ENCODE measurements at places on chromosomes 16 and 17. TPM values are rescaled to one million over a fixed set of nuclear protein-coding genes. Genes with fewer than 3 reads are reported as not detected.

MT4 gene
- total RNA-seq = not detected

ATP6V0C gene
- total RNA-seq = 35.9 TPM

ZNF75A gene
- 51.2 TPM for total RNA-seq

FBXW10 gene
- 0.88 TPM for total RNA-seq

DNA sequence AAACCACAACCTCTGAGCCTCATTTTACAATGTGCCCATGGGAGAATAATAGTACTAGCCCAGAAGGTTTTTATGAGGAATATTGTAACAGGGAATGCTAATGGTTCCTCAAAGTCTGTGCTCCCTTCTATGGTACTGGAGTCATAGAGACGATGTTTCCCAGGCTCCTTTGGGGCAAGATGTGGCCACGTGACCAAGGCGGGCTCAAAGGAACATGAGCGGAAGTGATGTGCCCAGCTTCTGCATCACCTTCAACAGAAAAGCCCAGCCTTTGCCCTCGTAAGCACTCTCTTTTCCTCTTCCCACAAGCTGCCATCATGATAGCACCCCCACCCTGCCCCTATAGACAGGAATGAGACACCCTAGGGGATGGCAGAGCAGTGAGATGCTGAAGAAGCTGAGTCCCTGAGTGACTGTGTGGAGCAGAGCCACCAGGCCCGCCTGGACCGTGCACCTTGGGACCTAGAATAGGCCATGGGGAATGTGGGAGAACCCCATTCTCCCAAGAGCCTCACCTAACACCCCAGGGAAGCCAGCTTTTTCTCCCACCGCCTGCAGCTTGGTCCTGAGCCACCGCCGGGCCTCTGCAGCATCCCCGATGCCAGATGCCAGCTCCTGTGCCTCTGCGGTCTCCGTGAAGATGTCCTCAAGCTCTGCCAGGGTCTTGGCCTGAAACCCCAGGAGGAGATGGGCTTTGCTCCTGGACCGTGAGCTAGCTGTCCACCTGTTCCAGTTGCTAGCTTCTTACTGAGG is 22.2 kb upstream of the PIK3R6 start:
- DNase-seq = no peak

GRCh38 chr17:21523497-21524210 is 147.5 kb downstream of the KCNJ12 start:
- DNase-seq = no peak

DNA sequence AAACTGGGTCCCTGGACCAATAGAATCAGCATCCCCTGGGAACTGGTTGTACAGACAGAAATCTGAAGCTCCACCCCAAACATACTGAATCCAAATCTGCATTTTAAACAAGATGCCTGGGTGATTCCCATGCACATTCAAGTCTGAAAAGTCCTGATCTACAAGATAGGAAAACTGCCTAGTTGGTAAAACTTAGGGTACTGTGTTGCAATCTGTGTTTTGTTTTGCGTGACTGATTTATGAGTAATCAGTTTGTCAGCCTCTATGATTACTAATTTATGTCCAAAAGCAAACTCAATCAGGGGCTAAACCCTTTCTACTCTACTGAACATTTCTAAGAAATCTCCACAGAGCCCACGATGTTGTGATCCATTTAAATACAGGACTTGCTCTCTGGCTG is 103.8 kb downstream of the YPEL2 start:
- no peak for DNase-seq

DNA sequence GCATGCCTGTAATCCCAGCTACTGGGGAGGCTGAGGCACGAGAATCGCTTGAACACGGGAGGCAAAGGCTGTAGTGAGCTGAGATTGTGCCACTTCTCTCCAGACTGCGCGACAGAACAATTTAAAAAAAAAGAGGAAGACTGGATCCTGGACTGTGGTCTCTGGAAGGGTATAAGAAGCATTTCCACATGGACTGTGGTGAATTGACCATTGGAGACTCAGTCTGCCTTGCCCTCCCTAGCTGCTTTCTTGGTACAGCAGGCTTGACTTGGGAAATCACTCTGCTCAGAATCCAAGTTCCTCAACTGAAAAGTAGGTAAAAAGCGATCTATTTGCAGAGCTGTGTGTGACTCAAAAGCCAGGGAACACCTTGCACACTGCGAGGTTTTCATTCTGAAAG is 1.0 kb upstream of the MGRN1 start:
- DNase-seq = no peak

- DNase-seq = no peak
These were observed 97.7 kb downstream of the GSG1L start for GRCh38 chr16:27965801-27966200.

DNA sequence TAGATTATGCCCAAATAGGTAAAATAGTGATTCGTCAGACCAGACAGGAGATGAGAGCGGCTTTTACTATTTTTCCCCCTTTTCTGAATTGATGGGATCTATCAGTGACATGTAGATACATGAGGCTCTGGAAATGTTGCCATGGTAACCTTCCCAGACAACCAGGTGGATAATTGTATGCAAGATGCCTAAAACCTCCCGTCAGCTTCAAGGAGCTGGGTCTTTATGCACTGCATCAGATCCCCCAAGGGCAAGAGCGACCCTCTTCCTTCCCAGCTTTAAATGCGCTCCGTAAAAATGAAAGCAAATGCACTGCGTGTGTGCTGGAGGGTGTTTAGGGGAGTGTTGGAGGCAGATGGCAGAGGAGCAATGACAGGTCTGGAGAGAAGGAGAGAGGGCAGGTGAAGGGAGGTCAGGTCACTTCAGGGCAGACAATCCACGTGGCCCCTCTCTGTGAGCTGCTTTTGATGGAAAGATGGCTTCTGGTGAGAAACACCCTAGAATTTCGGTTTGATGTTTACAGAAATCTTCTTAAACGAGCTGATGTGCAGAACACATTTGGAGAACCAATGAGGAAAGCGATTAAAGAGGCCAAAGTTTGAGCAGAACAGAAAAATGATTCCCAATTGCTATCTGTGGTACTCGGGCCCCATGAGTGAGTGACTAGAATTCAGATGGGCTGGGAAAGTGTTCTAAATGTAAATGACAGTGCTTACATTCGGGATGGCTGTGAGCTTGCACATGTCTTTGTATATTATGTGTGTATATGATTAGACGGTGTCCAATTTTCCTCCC is 461.7 kb upstream of the HSBP1 start:
- no peak for DNase-seq

DNA sequence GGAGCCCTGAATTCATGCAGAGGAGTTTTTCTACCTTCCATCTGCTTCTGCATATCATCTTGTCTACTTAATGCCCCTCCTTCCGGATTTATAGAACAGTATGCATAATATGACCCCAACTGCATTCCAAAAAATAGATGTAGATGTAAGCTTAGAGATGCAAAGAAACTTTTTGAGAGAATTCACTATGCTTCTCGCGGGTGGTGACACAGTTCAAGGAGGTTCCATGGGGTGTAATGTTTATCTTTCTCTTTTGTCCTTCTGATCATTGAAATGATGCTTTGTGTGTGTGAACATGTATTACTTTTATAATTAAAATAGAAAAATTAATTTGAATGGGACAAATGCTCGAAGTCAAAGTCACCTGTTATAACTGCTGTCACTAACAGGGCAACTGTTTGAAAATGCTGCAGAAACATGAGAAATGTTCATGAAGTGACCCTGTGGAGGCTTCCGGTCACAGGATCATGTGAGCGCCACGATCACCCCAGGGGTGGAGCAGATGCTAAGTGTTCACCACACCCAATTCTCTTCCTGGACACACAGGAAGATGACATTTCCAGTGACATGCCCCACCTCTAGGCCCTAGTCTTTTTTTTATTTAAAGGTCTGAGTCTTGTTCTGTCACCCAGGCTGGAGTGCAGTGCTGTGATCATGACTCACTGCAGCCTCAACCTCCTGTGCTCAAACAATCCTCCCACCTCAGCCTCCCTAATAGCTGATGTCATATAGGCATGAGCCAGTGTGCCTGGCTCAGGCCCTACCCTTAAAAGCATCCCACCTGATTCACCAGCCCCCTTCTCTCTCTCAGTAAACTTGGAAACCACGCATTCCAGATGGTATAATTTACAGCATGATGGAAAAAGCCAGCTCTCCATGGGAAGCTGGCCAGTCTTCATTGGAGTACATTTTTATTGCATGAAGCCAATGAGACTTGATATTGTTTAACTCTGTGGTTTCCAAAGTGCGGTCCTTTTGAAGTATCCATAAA is 21.0 kb upstream of the AGRP start:
- DNase-seq = peak; percentile 29

DNA sequence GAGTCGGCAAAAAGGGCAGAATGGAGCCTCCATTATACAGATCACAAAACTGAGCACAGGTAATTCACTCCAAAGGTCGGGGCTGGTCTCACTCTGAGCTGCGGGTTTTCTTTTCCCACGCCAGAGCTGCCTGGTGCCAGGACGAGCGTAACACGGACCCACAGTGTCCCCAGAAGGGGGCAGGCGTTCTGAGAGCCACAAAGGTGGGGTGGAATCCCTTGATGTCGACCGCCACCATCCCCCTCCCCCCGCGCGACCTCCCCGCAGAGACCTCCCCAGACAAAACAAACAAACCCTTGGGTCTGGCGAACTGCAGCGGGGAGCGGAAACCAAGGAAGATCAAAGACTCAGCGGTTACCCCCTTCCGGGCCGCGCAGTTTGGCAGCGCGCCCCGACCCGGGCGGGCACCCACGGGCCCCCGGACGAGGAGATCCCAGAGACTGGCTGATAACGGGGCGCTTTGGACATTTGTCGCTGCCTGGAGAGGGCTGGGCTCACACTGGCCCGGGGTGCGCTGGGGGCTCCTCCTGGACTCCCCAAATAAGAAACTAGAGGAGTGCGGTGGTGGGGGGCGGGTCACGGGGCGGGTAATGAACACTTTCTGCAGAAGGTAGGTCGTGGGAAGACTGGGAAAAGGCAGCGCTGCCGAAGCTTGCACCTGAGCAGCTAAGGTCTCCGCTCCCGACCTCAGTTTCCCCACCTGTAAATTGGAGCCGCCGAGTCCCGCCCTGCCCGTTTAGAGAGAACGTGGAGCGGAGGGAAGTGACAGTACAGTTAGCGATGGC is 664 bp upstream of the NKD1 start:
- peak; percentile 34 for DNase-seq

DNA sequence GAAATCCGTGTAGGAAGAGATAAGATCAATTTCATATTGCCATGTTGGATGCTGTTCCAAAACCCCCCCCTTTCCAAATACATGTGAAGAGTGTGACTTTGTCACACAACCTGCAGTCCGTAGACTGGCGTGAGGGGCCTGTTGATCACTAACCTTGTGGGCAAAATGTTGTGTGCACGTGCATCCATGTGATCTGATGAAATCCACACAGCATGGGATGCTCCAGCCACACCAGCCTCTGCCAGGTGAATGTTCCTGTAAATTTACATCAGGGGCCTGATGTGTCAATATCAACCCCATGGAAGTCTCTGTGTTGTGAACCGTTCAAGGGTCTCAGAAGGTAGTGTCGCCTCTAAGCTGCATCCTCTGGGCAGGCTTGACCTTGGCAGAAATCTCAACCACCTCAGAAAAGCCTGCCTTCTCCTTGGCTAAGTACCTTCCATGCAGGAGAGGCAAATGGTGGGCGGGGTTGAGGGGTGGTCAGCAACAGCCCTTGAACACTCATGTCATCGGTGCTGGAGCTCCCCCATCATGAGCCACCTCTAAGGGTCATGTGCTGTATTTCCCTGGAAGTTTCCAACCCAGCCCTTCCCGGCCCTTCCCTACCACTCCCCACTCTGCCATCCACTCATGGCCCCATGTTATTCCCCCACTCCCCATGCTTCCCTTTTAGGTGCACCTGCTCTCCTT is 78.2 kb upstream of the DNAH17 start:
- DNase-seq = no peak

DNA sequence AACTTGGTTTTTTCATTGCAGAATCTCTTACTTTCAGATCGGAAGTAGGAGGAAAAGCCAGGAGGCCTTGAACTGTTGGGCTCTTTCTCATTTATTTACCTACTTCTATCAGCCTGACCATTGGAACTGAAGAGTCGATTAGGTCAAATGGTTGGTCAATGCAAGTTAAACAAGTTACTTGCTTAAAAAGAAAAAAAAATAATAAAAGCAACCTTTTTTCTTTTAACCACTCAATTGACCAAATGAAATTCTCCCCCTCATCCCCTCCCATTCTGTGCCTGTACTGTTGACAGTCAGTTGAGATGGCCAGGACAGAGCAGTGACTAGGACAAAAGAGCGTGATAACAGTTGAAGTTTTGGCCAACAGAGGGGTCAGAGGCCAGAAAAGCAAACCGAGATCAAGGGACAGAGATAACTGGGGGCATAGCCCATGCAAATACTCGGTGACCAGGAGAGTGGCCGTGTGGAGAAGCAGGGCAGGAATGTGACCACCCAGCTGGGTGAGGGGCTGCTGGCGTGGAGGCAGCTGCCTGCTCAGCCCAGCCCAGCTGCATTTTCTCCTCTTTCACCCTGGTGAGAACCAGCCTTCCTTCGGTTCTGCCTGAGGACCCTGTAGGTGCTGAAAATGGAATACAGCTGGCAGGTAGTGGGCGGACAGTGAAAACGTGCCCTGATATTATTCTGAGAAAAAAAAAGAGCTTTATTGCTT is 72.2 kb downstream of the HS3ST3B1 start:
- DNase-seq = no peak

DNA sequence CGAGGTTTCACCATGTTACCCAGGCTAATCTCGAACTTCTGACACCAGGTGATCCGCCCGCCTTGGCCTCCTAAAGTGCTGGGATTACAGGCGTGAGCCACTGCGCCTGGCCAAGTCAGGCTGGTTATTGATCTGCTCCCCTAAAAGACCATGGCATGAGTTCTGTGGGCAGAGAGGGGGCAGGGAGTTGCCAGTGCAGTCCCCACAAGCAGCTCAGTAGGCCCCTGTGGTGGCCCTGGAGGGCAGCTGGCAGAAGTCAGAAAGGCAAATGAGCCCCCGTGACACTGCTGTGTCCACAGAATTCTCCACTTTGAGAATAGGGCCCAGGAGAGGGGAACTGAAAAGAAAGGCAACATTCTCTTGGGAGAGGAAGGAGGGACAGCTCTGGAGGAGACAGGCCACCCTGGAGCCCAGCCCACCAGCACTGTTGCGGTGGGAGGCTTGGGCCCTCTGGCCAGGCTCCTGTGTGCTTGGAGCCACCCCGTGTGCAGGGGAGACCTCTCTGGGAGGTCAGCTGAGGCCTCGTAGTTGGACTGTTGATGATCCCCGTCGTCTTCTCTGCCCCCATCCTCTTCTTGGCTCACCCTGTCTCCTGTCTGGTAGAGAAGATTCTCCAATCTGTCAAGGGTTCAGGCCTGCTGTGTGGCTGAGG is 2.1 kb upstream of the AMDHD2 start:
- no peak for DNase-seq
